Activated effector memory CD4-positive, alpha-beta T cell treated with Interleukin-2 at 50 U/mL for 16 hours (primary cell): ENCODE measurements at places on chromosomes 7 and 10.

DNA sequence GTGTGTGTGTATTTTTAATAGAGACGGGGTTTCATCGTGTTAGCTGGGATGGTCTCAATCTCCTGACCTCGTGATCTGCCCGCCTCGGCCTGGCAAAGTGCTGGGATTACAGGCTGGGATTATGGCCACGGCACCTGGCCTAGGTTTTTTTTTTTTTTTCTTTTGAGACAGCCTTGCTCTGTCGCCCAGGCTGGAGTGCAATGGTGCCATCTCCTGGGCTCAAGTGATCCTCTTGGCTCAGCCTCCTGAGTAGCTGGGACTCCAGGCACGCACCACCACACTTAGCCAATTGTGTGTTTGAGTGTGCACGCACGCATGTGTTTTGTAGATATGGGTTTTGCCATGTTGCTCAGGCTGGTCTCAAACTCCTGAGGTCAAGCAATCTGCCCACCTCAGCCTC lies 629.8 kb downstream of the ETV1 start:
- DNase-seq: no peak

DNA sequence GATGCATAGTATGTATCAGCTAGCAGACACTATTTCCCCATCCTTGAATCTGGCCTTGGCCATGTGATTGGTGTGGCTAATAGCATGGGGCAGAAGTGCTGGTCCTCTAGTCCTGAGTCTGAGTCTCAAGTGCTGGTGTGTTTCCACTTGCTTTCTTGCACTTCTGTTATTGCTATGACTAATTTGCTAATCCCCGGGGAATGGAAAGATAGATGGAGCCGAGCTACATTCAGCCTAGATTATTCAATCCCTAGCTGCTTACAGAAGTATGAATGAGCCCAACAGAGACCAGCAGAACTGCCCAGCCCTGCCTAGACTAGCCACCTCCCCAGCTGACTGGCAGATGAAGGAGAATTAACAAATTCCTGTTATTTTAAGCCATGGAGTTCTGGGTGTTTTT lies 53.2 kb upstream of the SYPL1 start:
- DNase-seq: no peak

GRCh38 chr7:125316466-125316865 lies 386.8 kb upstream of the POT1 start:
- no peak for DNase-seq

GRCh38 chr7:54831644-54832095 lies 72.7 kb upstream of the SEC61G start:
- DNase-seq: no peak

DNA sequence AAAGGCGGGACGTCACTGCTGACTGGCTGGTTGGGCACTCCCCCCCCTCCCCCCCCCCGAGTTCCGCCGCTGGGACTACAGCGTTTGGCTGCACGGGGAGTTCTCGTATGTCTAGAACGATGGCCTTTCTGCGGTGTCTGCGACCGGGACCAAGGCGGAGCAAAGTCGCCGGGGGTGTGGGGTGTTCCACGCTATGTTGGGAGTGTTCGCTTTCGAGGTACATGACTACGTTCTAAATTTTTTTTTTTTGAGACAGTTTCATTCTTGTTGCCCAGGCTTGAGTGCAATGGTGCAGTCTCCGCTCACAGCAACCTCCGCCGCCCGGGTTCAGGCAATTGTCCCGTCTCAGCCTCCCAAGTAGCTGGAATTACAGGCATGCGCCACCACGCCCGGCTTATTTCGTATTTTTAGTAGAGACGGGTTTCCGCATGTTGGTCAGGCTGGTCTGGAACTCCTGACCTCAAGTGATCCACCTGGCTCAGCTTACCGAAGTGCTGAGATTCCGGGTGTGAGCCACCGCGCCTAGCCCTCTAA lies 573 bp upstream of the IDI1 start:
- DNase-seq: no peak

DNA sequence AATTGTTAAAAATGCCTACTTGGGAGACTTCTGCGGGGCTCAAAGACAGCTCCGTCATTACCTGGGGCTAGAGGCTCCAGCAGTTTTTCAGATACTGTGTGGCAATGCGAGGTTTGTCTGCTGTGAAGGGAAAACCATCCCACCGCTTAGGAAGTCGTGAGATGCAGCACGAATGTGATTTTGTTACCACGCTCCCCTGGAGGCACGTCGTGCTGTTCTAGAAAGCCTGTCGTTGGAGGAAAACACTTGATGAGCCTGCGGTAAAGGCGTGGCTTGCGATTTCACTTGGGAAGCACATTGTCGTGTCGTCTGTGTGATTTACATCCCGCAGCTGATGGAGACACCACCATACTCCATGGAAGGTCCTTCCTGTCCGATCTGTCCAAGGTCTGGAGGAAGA lies 39.3 kb downstream of the CAMK1D start:
- DNase-seq: no peak
